Urothelium cell line (cell line): ENCODE measurements at places on chromosomes 4 and X.

- peak; percentile 64 for DNase-seq
These were observed 612 bp downstream of the MAGED2 start for GRCh38 chrX:54808109-54808604.

GRCh38 chrX:150229030-150229429 is 134.1 kb upstream of the MAMLD1 start:
- DNase-seq = no peak

- DNase-seq = no peak
These were observed 34.9 kb upstream of the ASB12 start for GRCh38 chrX:64265265-64265664.

DNA sequence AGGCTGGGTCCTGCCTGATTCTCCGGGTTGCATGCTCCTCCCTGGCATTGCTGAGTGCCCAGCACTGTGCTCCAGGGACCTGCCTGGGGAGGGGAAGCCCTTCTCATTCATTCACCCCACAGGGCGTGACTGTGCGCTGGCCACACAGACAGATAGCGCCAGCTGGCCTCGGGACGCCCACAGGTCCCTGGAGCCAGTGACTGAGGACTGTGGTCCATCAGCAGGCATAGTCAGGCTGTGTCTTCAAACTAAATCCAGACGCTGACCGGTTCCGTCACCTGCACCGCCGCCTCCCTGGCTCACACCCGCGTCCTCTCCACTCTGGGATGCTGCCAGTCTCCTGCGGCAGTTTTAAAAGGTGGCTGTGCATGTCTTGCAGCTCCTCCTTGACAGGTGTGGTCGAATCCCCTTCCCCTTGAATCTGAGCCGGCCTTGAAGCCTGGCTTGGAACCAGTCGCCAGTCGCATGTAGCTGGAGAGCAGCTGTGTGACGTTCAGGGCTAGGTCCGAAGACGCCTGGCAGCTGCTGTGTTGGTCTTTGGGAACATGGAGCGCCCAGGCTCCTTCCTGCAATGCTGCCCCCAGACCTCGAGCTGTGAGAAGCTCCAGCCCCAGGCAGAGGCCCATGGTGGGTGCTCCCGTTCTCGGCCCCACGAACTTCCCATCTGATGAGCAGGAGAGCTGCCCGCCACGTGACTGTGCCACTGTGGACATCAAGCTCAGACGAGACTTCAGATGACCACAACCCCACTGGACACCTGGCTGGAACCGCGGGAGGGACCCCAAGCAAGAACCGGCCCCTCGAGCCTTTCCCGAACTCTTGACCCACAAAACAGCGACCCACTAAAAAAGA is 94.1 kb downstream of the ADRA2C start:
- DNase-seq = no peak

GRCh38 chr4:190020790-190021717 is 6.0 kb downstream of the FRG2 start:
- DNase-seq = peak; percentile 91

DNA sequence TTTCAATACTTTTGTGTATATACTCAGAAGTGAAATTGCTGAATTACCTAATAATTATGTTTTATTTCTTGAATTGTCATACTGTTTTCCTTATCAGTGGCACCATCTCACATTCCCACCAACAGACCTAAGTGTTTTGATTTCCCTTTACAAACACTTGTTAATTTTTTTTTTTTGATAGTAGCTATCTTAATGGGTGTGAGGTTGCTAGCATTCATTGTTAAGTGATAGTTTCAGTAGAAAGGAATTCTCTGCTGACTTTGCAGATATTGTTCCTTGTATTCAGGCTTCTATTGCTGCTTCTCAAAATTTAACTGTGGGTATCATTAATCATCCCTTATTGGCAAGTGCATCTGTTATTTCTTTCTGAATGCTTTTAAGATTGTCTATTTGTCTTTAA is 927.5 kb upstream of the SLIT2 start:
- no peak for DNase-seq

DNA sequence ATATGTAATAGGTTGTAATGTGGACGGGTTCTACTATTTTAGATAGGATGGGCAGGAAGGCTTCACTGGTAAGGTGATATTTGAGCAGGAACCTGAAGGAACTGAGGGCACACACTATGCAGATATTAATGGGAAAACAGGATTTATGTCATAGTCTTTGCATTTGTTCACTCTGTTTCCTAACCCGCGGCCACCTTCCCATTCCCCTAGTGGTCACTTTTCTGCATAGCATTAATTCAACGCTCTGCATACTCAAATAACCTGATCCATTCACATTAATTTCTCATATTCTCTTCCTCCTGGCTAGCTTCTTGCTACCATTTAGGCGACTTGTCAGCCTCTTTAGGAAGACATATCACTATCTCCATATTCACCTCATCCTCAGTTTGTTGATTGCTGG is 61.5 kb downstream of the GSPT2 start:
- peak; percentile 4 for DNase-seq

DNA sequence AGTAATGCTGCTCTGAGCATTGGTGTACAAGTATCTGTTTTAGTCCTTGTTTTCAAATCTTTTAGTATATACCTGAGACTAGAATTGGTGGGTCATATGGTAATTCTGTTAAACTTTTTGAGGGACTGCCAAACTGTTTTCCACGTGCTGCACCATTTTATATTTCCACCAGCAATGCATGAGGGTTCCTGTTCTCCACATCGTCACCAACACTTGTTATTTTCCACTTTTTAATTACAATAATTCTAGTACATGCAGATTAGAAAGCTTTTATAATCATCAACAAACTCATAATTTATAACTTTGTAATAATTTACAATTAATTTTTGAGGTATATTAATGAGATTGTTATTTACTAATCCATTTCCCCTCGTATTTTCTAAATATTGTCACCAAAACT is 79.4 kb downstream of the CEP135 start:
- DNase-seq = no peak

GRCh38 chrX:25519258-25519657 is 503.5 kb upstream of the ARX start:
- no peak for DNase-seq

DNA sequence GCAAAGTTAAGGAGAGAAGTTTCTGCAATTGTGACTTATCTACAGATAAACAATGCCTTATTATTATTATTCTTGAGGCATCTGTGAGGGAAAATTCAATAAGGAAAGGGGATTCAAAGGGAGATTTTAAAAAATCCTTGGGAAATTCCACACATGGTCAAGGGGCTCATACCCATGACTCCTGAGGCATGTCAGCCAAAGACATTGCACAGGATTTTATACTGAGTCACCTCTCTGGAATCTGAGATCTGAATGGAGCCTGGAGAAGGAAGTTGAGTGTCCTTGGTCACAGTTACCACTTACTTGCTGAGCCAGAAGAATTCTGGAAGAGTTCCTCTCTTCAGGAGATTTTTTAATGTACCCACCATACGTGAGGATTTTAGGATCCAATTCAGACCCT is 14.4 kb upstream of the CXCL8 start:
- peak; percentile 86 for DNase-seq

DNA sequence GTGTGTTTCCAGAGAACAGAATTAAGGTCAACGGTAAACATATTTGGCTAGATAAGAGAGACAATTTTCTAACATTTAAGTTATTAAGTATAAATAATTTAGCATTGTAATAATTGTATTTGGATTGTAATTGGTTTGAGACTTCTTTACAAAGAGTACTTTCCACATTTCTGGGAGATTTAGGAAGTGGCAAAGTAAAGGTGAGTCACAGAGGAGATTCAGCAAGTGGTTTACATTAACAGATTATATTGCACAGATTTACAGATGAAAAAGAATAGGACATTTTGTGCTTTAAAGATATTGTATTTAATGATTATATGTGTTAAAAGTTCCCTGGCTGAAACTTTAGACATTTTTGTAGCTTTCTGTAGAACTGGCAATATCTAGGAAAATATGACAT is 584.4 kb upstream of the AADAT start:
- no peak for DNase-seq

GRCh38 chr4:53507671-53508286 is 83.5 kb downstream of the LNX1 start:
- DNase-seq = peak; percentile 67

- DNase-seq = no peak
These were observed 204.9 kb downstream of the AFAP1 start for GRCh38 chr4:7734651-7735260.

DNA sequence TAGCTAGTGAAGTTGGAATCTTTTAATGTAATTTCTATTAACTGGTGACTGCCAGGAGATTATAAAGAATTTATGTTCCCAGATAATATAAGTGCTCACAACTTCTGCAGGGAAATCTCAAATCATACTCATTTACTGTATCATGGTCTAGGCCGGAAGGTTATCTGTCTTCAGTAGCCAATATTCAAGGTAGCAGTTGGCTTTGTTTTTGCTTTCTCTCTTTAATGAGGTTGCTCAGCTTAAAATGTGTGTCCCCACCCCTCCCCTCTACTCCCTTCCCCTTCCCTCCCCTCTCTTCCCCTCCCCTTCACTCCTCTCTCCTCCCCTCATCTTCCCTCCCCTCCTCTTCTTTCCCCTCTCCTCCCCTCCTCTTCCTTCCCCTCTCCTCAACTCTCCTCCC is 117.6 kb downstream of the HPGD start:
- DNase-seq = no peak

DNA sequence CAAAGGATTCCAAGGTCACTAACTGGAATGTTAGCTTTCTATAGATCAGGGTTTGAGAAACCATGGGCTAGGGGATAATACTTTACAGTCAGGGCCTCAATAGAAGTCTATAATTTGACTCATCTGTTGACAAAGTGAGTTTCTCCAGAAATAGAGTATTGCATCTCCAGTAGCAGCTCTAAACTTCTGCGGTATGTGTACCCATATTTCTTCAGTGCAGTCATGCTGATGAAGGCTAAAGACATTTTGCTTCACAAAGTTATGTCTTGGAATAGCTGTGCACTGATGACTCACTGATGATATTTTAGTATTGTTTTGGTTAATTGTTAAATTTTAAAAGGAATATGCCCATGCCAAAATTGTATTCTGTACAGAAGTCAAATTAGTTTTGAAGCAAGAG is 464.9 kb upstream of the AMOT start:
- DNase-seq = peak; percentile 2

- no peak for DNase-seq
These were observed 174.4 kb downstream of the GRIA3 start for GRCh38 chrX:123358457-123358856.

GRCh38 chr4:7190691-7191545 is 1.4 kb upstream of the SORCS2 start:
- DNase-seq = no peak

- no peak for DNase-seq
These were observed 431.5 kb upstream of the BOD1L1 start for GRCh38 chr4:14059006-14059405.

DNA sequence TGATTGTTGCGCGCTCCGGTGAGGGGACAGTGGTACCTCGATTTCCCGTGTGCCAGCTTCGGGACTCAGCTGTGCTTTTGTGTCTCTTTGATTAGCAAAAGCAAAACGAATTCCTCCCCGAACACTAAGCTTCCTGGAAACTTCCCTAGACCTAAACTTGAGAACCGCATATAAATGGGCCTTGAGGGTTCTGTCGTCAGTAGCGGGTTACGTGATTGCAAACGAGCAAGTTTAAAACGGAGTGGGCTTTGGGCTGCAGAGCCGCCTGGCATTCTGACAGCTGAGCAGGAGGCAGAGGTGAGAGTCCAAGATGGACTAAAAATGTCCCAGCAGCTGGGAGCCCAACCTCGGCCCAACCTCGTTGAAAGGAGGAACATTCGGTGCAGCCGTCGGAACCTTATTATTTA is 1.2 kb upstream of the TAPT1 start:
- no peak for DNase-seq

DNA sequence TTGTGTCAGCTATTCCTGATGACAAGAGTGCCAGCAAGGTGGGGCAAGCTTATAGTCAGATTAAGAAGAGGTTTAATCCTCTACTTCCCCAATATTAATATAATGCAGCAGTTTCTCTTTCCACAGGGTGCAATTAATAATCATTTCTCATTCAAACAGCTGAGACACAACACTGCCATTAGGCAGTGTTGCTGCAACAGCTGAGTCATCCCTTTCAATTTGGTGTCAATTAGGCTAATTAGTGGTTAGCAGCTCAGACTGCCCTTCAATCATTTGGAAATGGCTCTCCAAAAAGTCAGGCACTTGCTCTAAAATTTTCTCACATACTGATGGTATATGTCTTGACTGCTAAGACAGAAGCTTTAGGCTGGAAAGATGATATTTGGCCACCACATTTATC is 265.7 kb upstream of the FAM241A start:
- DNase-seq = no peak

GRCh38 chrX:51461053-51462044 is 35.0 kb downstream of the NUDT11 start:
- peak; percentile 5 for DNase-seq

DNA sequence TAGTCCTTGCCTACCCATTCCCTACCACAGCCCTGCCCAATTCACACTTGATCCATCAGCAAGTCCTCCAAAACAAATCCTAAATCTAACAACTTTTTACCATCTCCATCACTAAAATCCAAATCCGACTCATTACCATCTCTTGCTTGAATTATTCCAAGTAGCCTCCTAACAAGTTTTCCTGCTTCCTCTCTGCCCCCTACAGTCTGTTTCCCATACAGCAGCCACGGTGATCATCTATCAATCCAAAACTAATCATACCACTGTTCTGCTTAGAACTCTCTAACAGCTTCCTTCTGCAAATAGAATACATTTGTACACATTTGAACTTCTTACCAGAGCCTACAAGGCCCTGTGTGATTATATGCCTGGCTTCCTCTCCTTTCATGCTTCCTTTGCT is 133.0 kb downstream of the SHROOM4 start:
- DNase-seq = no peak

GRCh38 chrX:63929608-63930007 is 144.6 kb upstream of the ARHGEF9 start:
- DNase-seq = no peak

DNA sequence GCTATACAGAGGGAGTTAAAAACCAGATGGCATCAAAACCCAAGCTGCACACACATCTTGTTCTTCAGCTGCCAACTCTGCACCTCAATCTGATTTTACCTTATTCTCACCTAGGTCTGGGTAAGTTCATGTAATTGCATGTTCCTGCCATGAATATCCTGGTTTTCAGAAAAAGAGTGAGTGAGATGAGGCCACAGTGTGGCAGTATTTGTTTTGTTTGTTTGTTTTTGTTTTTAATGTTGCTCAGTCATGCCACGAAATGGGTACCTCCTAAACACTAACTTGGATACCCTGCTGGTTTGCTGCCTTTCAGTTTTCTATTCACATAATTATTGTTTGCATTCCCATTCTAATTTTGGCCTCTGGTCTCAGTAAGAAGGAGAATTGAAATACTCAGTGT is 22.5 kb downstream of the TMEM164 start:
- DNase-seq = no peak

- DNase-seq = no peak
These were observed 94.9 kb downstream of the NXF2 start for GRCh38 chrX:102341867-102342266.

DNA sequence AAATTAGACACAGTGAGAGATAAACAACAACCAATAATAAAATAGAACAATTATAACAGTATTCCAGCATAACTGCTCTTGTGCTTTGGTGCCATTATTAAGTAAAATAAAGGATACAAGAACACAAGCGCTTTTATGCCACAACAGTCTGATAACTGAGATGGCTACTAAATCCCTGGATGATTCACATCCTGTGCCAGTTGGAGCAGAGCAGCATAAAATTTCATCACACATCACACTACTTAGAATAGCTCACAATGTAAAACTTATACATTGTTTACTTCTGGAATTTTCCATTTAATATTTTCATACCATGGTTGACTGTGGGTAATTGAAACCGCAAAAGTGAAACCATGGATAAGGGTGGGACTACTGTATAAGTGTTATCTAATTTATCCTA is 399.9 kb upstream of the CNKSR2 start:
- peak; percentile 2 for DNase-seq

- no peak for DNase-seq
These were observed 23.6 kb upstream of the SPON2 start for GRCh38 chr4:1195891-1196401.

- no peak for DNase-seq
These were observed 840.6 kb downstream of the NLGN4X start for GRCh38 chrX:5388087-5388486.
